Right renal cortex interstitium (tissue), 3 donors: ENCODE measurements at places on chromosomes 4 and X.

GRCh38 chrX:3636803-3637202 is 76.6 kb downstream of the PRKX start:
- no peak for DNase-seq

GRCh38 chr4:147054228-147054872 is 108.7 kb upstream of the TTC29 start:
- DNase-seq = no peak

DNA sequence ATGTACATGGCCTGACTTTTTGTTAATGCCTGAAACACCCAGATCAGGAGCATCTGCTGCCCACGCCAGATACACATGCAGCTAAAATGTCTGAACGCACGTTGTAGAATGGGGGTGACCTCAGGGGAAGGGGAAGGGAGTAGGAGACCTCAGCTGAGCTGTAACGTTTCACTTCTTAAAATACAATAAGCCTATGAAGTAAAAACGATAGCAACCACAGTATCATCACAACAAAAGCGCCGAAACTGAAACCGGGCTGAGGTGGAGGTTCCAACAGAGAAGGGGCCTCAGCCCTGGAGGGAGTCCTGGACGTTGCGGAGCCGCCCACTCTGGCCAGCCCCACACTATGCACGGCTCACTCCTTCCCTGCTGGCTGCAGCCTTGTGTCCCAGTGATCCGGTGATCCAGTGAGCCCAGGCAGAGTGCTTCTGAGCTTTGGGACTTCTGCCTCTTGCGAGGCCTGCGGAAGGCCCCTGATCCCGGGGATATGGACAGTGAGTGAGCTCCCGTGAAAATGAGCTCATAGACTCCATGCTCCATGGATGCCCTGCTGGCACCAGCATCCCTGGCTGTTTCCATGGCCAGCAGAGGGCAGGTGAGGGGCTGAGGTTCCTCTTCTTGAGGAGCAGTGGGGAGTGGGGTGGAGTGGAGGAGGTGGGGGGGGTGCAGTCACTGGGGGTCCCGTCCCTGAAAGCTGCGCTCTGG is 52.0 kb downstream of the HMX1 start:
- DNase-seq = no peak

GRCh38 chr4:129233691-129234090 is 137.7 kb downstream of the C4orf33 start:
- DNase-seq = no peak

GRCh38 chr4:41957634-41958033 is 22.4 kb downstream of the TMEM33 start:
- DNase-seq = peak; percentile 7

DNA sequence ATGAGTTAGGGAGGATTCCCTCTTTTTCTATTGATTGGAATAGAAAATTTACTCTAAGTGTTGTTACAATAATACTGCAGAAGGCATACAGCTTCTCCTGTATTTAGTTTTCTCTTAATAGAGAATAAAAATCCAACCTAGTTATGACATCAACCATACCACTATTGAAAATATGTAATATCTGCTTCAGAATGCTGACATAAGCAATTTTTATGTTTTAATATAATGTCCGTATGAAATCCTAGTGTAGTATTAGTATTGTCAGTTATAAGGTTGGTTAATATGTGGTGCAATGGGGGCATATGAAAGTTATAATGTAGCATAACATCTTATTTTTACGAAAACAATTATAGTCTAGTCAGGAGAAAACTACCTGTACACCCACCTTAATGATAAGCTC is 68.2 kb downstream of the HEPH start:
- DNase-seq = no peak

- DNase-seq = no peak
These were observed 72.8 kb downstream of the SMIM20 start for GRCh38 chr4:25986807-25987206.

DNA sequence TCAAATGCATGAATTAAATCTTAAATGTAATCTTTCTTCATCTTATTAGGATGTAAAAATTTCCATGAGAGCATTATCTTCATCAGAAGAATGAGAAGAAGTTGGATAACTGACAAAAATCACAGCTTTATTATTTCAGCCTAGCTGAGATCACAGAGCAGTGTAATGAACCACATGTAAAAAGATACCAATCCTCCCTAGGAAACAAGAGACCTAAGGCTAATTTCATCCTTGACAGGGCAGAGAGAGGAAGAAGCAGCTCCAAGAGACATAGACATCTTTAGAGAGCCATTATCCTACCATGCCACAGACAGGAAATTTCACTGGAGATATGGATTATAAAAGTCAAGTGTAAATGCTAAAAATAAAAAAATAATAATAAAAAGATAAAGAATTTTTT is 40.9 kb upstream of the IL15 start:
- DNase-seq = peak; percentile 15

GRCh38 chr4:99235955-99236354 is 16.9 kb upstream of the ADH6 start:
- DNase-seq = no peak

GRCh38 chrX:153643431-153644351 is 3.3 kb upstream of the DUSP9 start:
- no peak for DNase-seq

DNA sequence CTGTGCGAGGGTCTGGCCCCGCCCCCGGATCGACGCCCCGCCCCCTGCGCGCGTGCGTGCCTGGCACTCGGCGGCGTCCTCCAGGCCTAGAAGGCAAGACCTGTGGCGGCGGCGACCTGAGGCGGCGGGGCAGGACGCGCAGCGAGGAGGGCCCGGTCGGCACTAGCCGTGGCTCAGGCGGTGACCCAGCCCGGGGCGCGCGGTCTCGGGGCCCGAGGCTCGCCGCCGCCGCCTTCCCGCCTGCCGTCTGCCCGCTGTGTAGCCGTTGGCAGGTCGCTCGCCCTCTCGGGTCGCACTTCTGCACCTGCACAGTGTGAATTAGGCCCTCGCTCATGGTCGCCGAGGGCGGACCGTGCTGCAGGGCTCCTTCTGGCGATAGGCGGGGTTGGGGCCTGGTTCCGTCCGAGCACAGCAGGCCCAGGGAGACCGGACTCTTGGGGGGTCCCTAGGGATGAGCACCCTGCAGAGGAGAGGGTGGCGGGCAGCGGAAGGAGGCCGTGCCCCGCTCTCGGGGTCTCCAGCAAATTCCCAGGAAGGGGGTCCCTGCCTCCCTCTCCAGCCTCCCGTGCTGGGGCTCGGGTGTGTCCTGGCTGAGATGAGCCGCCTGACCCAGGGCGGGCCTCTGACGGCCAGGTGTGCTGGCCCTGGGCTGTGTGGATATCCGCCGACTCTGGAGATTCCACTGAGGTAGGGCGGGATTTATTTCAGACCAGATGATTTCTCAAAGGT is 557 bp upstream of the FAM53A start:
- no peak for DNase-seq

DNA sequence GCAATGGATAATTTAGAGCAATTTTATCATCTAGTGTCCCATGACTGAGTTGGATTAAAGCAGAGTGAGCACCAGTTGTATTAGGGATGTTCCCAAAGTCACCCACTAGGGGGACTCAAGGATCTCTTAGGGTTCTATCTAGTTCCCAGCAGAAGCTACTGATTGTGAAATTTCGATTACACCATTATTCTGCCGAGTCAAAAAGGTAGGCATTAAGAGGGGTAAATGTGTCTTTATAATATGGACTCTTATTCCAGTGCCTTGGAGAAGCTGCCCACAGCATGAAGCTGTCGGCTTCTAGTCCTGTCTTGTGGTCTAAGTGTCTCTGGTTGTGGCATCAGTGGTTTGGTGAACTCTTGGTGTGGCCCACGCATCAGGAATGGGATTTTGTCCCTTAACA is 53.3 kb downstream of the RGS12 start:
- no peak for DNase-seq

- DNase-seq = no peak
These were observed 71.3 kb downstream of the MAP3K15 start for GRCh38 chrX:19443869-19444526.

GRCh38 chr4:67522851-67523671 is 22.2 kb downstream of the CENPC start:
- no peak for DNase-seq

GRCh38 chrX:40897718-40898270 is 162.5 kb upstream of the MED14 start:
- no peak for DNase-seq

DNA sequence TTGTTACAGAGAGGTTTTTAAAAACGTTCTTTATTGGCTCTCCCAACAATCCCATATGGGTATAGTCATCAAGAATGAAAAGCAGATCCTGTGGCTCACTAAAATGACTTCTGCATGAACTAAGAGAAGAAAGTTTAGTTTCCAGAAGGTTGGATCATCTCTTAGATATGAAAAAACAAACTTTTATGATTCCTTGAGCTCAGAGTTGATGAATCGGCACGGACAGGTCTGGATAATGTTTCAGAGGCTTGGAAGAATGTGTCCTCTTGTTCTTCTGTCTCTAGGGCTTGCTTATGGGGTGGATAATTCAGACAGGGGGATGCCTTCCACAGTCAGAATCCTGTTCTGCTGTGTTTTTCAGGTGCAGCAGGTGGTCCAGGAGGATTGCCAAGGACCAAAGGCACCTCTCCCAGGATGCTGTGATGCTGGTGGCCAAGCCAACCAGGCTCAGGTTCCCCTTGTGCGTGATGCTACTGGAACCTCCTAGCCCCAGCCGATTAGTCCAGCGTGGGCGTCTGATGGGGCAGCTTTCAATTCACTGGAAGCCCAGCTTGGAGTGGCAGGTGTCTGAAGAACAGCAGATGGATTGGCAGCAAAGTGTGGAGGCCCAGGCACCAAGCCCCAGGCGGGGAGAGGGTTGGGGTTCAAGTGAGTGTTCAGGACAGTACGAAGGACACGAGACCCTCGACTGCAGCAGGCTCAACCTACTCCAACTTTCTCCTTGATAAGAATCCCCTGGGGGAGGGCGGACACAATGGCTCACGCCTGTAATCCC is 30.3 kb downstream of the CCKAR start:
- DNase-seq = no peak

GRCh38 chrX:15416133-15416993 is 32.1 kb upstream of the VEGFD start:
- no peak for DNase-seq

GRCh38 chr4:175910700-175911099 is 98.6 kb upstream of the GPM6A start:
- DNase-seq = no peak

GRCh38 chrX:9980927-9981326 is 13.8 kb downstream of the CLDN34 start:
- DNase-seq = no peak

DNA sequence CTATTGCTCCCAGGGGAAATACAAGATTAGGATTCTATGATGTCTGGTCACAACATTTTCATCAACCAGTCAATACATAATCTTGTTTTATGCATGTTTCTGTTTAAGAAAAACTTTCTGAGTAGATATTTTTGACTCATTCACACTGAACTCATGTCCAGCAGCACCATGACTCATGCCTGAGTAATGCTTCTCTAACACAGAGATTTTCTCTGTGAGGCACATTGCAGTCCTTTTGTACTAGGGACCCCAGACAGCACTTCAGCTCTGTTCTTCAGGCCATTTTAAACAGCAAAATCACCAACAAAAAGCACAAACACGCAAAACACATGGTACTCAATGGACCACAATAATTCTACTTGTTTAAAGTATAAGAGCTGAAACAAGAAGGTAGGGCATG is 83.6 kb downstream of the MXRA5 start:
- DNase-seq = no peak

DNA sequence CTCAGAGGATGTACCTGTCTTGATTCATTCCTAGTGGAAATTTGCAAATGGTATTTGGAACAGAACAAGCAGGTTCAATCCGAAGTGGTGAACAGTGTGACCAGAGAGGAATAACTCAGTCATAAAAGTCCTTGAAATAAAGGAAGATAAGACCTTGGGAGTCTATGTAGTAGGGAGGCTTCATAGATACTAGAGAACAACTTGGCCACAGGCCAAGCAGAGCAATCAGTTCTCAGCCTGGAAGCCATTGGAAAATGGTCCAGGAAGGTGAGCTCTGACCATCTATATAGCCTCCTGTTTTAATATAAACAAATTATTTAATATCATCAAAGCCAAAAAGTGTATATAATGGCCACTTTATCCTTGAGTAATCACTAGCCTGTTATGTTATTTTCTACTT is 11.3 kb downstream of the TXK start:
- no peak for DNase-seq

GRCh38 chr4:6446538-6447451 is 25.6 kb downstream of the PPP2R2C start:
- no peak for DNase-seq

DNA sequence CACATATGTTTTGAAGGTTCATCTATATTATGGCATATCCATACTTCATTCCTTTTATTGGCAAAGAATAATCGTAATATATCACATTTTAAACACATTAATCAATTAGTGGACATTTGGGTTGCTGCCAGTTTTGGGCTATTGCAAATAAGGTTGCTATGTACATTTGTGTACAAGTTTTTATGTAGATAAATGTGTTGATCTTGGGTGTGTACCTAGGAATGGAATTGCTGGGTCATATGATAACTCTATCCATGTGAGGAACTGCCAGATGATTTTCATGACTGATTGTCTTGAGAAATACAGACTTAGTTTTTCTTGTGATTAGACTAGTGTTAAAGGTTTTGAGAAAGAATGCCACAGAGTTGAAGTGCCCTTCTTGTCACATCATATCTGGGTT is 99.2 kb upstream of the RAB40AL start:
- DNase-seq = no peak

- DNase-seq = no peak
These were observed 954.3 kb downstream of the PCDH7 start for GRCh38 chr4:31674313-31674947.
